ENCODE measurements at places on chromosomes 6 and 20.

GRCh38 chr6:52144196-52145076, 41.7 kb upstream of the IL17A start:
- DNase-seq = no peak

- DNase-seq = no peak
Observed at GRCh38 chr6:85364344-85364743, 85.5 kb upstream of the NT5E start.

- no peak for DNase-seq
Observed at GRCh38 chr6:105135056-105135455, 44.8 kb downstream of the POPDC3 start.

- DNase-seq = peak; percentile 64
Observed at GRCh38 chr6:105484238-105485161, 81.6 kb upstream of the PREP start.

DNA sequence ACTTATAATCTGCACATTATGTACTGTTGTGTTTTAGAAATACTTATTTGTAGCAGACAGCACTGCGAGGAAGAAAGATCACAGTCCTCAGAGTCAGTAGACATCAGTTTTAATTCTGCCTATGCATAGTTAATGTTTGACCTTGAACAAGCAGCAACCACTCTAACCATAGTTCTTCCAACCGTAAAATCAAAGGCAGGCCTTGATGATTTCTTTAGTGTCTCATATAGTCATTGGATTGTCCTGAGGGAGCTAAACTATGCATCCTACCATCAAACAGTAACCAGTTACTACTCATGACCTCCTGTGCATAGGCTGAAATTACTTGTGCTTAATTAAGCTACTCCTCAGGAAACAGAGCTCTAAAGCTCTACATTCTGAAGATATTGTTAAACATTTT, 294.8 kb upstream of the STXBP5 start:
- no peak for DNase-seq

DNA sequence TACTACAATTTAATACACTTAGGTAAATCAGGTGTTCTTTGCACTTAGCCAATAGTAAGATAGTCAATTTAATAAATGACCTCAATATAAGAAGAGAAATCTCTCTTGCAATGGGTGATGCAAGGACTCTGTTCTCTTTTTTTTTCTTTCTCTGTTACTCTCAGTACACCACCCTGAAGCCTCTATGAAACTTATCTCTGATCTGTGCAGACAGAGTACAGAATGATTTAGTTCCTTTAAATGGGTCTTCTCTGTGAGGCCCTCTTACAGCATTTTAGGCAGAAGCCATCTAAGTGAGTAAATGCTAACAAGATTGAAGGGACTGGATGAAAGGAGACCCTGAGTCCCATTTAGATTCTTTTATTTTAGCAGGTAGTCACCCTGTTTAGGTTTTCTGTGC, 312.8 kb downstream of the RFPL4B start:
- DNase-seq = no peak

GRCh38 chr6:69105288-69105687, 470.2 kb downstream of the ADGRB3 start:
- no peak for DNase-seq

GRCh38 chr6:63635215-63635587, 401 bp upstream of the PHF3 start:
- no peak for DNase-seq

DNA sequence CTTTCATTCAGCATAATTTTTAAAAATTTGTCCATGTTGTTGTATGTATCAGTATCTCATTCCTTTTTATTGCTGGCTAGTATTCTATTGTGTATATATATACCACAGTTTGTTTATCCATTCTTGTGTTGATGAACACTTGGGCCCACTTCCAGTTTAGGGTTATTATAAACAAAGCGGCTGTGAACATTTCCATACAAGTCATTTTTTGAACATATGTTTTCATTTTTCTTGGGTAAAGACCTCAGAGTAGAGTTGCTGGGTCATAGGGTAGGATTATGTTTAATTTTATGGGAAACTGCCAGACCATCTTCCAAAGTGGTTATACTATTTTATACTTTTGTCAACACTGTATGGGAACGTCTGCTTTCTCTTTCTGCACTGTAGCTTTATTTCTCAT, 55.3 kb downstream of the RBM24 start:
- DNase-seq = no peak

- no peak for DNase-seq
Observed at GRCh38 chr6:161422710-161423680, 149.1 kb upstream of the AGPAT4 start.

- DNase-seq = no peak
Observed at GRCh38 chr6:129866256-129866655, 5.1 kb upstream of the TMEM244 start.

DNA sequence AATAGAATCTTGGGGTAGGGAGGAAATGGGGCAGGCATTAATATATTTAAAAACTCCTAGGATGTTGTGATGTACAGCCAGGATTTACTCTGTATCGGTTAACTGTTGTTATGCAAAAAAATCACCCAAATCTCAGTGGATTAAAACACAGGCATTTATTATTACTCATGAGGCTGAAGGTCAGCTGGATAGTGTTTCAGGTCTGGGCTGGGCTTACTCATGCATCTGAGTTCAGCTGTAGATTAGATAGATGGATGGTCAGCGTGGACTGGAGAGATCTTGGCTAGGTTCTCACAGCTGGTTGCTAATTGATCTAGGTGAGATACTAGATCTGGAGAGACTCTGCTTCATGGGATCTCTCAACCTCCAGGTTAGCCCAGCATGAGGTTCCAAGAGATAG, 131.4 kb downstream of the BTBD3 start:
- no peak for DNase-seq

GRCh38 chr6:111274593-111275217, 187.4 kb downstream of the SLC16A10 start:
- no peak for DNase-seq

GRCh38 chr6:2385471-2385983, 140.1 kb upstream of the GMDS start:
- no peak for DNase-seq

DNA sequence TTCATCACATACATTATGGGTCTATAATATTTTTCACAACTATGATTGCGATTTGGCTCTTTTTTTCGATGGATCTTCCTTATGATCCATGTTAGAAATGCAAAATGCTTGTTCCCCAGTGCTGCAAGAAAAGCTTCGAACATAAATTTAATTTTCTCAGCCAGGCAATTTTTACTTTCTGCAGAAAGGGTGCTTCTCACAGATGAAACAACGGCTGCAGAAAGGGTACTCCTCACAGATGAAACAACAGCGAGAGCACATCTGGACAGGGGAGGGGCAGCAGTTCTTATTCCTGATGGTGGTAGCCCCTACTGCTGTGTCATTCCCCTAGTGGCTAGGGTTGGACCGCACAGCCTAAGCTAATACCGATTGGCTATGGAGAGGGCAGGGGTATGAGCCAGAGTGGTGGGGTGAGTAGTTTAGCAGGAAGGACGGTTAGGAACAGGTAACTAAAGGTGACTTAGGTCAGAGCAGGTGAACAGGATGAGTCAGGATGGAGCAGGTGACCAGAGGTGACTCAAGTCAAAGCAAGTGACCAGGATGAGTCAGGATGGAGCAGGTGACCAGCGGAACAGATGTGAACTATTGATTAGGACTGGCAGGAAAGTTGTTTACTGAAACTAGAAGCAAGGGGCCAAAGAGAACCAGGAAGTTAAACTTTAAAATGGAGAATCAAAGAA, 13.4 kb upstream of the TREML4 start:
- DNase-seq = no peak

- DNase-seq = no peak
Observed at GRCh38 chr6:4661391-4661790, 114.8 kb upstream of the CDYL start.

DNA sequence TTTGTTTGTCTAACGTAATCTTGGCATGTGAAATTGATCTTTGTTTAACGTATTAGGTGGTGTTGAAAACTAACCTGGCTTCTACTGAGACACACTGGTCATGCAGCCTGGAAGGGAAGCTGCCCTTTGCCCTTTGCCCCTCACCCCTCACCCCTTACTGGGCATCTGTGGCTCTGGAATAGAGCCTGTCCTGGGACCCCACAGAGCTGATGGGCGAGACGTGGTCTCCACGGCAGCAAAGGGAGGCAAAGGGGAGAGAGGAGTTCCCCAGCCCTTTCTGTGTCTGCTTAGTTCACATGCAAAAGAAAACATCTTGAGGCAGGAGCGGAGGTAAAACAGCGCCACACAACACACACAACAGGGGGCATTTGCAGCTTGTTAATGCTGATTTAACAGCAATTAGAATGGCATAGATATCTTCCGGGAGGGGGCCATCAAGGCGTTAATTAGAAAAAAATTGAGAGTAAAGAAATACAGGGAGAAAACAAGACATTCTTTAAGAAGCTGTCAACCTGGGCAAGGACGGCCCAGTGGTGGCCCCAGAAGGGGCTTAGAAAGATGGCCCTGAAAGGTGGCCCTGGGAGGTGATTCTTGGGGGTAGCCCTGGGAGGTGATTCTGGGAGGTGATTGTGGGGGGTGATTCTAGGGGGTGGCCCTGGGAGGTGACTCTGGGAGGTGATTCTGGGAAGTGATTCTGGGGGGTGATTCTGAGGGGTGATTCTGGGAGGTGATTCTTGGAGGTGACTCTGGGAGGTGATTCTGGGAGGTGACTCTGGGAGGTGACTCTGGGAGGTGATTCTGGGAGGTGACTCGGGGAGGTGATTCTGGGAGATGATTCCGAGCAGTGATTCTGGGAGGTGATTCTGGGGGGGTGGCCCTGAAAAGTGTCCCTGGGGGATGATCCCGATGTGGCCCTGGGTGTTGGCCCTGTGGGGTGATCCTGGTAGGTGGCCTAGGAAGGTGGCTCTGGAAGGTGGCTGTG, 44.5 kb upstream of the DACT2 start:
- DNase-seq = no peak

DNA sequence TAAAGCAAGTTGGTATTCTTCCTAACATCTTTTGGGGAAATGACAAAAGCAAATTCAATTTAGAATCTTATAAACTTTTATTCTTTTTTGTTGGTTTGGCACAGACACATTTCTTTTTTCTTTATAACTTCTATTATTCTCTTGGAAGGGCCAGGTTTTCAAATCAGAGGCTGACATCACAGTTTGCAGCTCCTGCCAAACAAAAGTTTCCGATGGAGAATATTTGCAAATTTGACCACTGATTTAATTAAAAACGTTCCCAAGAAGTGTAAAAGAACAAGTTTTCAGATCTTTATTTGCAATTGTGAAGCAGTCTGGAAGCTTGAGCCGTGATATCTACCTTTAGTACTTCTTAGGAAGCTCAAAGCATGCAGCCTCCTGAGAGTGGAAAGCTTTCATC, 53.8 kb upstream of the CD83 start:
- no peak for DNase-seq

DNA sequence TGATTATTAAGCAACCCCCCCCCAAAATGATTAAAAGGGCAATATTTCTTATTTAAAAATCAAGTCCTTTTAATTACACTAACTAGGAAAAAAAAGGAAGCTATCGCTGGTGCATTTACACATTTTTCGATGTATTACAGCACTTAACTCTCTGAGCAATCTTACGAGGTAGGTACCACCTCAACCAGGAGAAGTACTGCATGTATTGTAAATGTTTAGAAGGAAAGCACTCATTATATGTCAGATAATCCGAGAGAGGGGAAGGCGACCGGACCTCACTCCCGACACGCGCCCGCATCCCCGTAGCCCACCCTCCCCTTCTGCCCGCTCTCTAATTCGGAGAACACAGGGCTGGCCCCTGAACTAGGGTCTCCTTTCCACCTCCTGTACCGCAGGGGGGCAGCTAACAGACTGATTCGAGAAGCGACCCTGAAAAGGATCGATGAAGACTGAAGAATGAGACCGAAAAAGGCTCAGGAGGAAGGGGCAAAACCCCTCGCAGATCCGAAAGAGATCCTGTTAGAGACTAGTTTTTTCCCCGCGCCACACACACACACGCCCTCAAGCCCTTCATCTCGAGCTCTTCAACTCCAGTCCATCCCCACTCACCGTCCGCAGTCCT, 337 bp downstream of the ESF1 start:
- DNase-seq = no peak

GRCh38 chr6:116382587-116382986, 11.8 kb downstream of the DSE start:
- no peak for DNase-seq

GRCh38 chr6:30743099-30744053, 889 bp upstream of the FLOT1 start:
- peak; percentile 28 for DNase-seq

DNA sequence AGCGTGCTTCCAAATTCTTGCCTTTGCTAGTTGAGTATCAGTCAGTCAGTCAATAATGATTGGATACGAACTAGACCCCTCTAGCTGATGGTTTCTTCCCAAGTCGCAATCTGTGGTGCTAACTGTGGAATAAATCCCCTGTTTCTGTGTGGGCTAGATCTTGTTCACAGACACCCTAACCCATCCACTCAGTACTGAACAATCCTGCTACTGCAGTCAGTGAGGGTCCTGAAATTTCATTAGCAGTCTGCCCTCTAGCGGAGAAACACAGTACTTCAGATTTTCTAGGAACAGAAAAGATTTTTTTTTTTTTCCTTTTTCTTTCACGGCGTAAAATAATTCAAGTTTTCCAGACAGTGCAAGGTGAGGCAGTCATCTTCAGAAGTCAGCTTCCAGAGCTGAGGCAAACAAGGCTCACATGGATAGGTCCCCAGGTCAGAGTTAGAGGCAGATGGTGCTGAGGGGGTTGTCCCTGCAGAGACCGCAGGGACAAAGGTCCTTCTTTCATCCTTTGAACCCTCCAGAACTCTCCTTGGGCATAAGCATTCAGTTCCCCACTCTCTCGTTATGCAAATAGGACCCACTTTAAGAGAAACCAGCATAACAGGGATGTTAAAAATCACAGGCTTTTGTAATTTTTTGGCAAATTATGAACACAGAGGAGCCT, 119.6 kb downstream of the SCML4 start:
- peak; percentile 51 for DNase-seq

GRCh38 chr6:163579111-163579879, 164.8 kb downstream of the QKI start:
- no peak for DNase-seq

DNA sequence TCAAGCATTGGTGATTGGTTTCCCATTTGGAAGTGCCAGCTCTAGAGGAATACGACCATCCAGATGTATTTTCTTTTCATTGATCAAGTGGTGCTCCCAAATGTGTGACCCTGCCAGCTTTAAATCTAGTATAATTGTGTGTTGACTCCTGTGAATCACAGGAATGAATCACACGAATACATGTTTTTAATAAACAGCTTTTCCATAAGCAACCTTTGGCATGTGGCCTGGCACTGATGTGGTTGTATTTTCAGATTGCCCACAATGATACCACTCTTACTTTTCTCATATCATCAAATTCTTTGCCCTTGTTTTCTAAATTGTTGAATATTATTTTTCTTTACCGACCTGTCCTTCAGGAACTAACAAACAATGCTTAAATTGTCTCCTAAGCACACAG, 367 bp downstream of the GSTA3 start:
- DNase-seq = no peak

GRCh38 chr6:129677620-129678325, 32.2 kb downstream of the ARHGAP18 start:
- no peak for DNase-seq

GRCh38 chr6:24480705-24481104, 8.7 kb downstream of the GPLD1 start:
- DNase-seq = no peak

- DNase-seq = no peak
Observed at GRCh38 chr20:33640287-33640686, 21.8 kb upstream of the C20orf144 start.

GRCh38 chr6:28618898-28619555, 93.3 kb downstream of the GPX5 start:
- no peak for DNase-seq

Measured in CD4-positive, alpha-beta T cell treated with Interleukin-1 beta for 1 hour (primary cell).